HT-29 (cell line): ENCODE measurements at places on chromosomes 1 and 21. TPM values are rescaled to one million over a fixed set of nuclear protein-coding genes. Genes with fewer than 3 reads are reported as not detected.

The RPTN gene
- not detected in 2 replicates for total RNA-seq

DNA sequence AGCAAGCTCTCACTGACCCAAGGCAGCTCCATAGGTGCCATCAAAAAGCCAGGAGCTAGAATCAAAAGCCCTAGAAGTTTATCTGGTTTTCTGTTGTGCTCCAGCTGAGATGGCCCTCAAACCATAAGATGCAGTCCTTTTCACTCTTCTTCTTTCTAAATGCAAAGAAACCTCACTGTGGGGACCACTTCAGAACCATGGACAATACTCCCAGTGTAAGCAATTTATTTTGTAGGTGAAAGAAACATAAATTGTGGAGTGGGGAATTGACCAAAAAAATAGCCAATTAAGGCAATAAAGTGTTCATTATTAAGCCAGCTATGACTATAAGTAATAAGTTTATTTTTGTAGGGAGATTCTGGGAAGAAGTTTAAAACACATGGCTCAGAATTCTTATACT, 1399.9 kb downstream of the PLA2G4A start:
- DNase-seq = no peak

The ZNF683 gene
- not detected in 2 replicates for total RNA-seq

GRCh38 chr21:34812504-34813265, 143.9 kb downstream of the CLIC6 start:
- no peak for DNase-seq

GRCh38 chr1:17874710-17875109, 119.6 kb downstream of the ACTL8 start:
- DNase-seq = no peak

The RUNX1 gene
- 17.6 and 26.7 TPM in 2 replicates for total RNA-seq

GRCh38 chr1:107213225-107213624, 72.4 kb downstream of the NTNG1 start:
- no peak for DNase-seq

GRCh38 chr1:25624156-25624555, 7.6 kb downstream of the MAN1C1 start:
- DNase-seq = no peak

The CIART gene
- not detected in 2 replicates for total RNA-seq

DNA sequence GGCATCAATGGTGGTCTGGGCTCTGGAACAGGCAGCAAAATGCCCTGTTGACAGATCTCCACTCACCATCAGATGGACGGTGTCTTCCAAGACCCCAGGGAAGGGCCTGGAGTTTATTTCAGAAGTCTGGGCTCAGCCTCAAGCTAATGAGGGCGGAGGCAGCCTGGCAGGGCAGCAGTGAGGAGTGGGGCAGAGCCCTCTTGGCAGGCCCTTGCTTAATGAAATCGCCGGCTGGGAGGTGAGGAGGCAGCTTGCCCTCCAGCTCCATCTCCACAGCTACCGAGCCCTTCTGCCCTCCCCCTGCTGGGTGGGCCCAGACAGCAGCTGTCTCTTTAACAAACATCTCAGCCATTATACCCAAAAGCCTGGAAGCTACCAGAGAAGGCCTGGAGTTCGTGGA, 22.0 kb upstream of the GRIK3 start:
- no peak for DNase-seq
